ENCODE measurements at places on chromosomes 6 and 20. TPM values are rescaled to one million over a fixed set of nuclear protein-coding genes. Genes with fewer than 3 reads are reported as not detected.

IL17F gene
- not detected for total RNA-seq

BNIP5 gene
- not detected for total RNA-seq

LY6G5C gene
- 11.0 TPM for total RNA-seq

CLPSL2 gene
- total RNA-seq: not detected

TCP11 gene
- total RNA-seq: not detected

ZSCAN23 gene
- total RNA-seq: 12.5 TPM

NKAPL gene
- not detected for total RNA-seq

ABHD16B gene
- total RNA-seq: not detected

Measured in neural crest cell (in vitro differentiated cells).